ENCODE measurements at places on chromosomes 3 and 15. TPM values are rescaled to one million over a fixed set of nuclear protein-coding genes. Genes with fewer than 3 reads are reported as not detected.

CATSPER2 gene
- total RNA-seq = 0.15 TPM

NGLY1 gene
- 15.5 TPM for total RNA-seq

MEF2A gene
- total RNA-seq = 17.7 TPM

GOLGA6B gene
- total RNA-seq = not detected

UBAP1L gene
- total RNA-seq = under 0.01 TPM

RFX7 gene
- 3.3 TPM for total RNA-seq

RTP1 gene
- not detected for total RNA-seq

GABRR3 gene
- not detected for total RNA-seq

CCR3 gene
- total RNA-seq = not detected

TLR9 gene
- under 0.01 TPM for total RNA-seq

APEH gene
- total RNA-seq = 110 TPM

DPP8 gene
- 13.5 TPM for total RNA-seq

HCN4 gene
- total RNA-seq = not detected

MUSTN1 gene
- not detected for total RNA-seq

SLC9C1 gene
- not detected for total RNA-seq

NLGN1 gene
- 0.50 TPM for total RNA-seq

CD200 gene
- total RNA-seq = 5.0 TPM
